Right renal cortex interstitium (tissue), 3 donors: ENCODE measurements at places on chromosomes 3 and 15. TPM values are rescaled to one million over a fixed set of nuclear protein-coding genes. Genes with fewer than 3 reads are reported as not detected.

WDR53 gene
- 23.7 TPM for polyA plus RNA-seq

FAH gene
- polyA plus RNA-seq = 32.2 TPM

EFCC1 gene
- polyA plus RNA-seq = 3.0 TPM

SERPINI2 gene
- polyA plus RNA-seq = 1.1 TPM

IL1RAP gene
- polyA plus RNA-seq = 27.4 TPM

CCK gene
- 0.23 TPM for polyA plus RNA-seq

PROS1 gene
- polyA plus RNA-seq = 42.4 TPM

LMOD3 gene
- polyA plus RNA-seq = 0.04 TPM

IGSF10 gene
- 2.2 TPM for polyA plus RNA-seq
